ENCODE measurements at places on chromosomes 1 and 21.

DNA sequence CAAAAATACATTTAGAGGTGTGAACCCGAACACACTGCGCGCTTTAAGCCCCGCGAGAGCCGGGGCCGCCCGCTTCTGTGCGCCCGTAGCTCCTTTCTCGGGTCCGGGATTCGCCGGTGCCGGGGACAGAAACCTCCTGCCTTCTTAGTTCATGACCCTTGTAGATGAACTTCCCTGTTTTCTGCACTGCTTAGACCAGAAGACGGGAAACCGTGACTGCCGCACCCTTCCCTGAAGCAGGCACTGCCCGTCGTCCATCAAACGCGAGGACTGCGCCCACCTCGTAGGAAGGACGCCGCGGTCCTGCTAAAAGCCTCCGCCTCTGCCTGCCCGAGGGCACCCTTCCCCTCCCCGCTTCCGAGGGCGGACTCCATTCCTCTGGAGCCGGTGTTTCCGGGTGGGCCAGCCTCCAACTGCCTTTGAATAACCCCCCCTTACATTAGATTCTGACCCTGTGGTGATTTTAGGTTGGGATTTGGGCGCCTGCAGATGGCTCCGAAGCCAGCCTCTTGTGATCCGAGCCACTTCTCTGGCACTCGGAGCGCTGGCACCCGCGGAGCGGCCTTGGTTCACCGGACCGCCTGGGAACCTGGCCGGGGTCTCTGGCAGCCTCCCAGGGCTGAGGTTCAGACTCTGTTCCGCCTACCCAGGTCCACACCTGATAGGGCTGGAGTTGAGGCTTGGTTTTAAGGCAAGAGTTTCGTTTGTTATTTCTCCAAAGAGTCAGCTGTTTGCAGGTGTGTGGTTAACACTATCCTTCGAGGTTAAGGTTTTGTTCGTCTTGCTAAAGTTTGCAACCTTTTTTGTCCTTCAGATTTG lies 1.2 kb upstream of the PTTG1IP start:
- DNase-seq, result no peak

DNA sequence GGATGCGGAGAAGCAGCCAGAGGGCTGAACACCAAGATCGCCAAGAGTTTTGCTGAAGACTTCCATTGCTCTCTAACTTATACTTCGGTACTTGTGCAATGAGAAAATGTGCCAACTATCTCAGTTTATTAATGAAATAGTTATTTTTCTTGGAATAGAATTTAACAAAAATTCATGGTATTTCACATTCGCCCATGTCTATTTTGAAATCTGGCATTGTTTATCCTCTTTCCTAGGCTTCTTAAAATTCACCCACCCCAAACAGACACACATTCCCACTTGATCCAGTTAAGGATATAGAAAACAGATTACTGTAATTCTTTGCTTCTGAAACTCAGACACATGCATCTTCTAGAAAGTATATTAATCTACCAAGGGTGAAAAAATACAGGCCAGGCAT lies 56.3 kb upstream of the ADAMTS5 start:
- no peak for DNase-seq

DNA sequence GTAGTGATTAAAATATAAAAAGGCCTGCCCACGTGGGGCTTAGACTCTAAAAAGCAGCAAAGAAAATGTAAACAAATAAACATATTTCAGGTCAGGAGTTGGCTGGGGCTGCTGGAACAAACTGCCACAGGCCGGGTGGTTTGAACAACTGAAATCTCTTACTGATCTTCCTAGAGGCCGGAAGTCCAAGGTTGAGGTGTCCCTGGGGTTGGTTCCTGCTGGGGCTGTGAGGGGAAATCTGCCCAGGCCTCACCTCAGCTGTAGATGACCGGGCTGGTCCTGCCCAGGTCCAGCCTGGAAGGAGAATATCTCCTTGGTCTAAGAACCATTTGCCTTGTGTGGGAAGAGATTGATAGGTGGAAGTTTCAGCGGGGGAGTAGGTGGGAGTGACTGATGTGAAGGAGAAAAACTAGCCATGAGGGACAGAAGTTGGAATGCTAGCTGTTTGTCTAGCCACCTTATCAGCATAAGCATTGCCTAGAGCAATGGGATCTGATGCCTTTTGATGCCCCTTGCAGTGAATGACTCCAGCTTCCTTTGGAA lies 221.1 kb downstream of the DYRK1A start:
- no peak for DNase-seq

GRCh38 chr1:3741566-3742438 lies 10.4 kb upstream of the CCDC27 start:
- DNase-seq, result no peak

DNA sequence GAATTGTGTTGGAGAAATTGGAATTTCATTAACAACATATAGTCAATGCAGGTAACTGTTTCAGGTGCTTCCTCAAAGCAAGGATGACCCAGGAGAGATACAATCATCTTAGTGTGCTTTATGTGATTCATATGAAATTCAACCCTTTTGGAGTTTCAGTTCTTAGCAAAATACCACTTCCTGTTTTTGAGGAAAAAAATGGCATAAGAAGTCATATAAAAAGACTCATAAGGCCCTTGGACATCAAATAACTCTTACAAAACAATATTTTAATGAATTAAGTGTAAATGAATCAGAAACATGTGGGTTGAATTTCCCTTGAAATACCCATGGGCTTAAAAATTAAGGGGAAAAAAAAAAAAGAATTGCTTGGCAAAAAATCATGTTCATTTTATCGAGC lies 926.6 kb downstream of the LTN1 start:
- no peak for DNase-seq

- no peak for DNase-seq
Observed at GRCh38 chr1:109765896-109766615, 2.3 kb upstream of the EPS8L3 start.

DNA sequence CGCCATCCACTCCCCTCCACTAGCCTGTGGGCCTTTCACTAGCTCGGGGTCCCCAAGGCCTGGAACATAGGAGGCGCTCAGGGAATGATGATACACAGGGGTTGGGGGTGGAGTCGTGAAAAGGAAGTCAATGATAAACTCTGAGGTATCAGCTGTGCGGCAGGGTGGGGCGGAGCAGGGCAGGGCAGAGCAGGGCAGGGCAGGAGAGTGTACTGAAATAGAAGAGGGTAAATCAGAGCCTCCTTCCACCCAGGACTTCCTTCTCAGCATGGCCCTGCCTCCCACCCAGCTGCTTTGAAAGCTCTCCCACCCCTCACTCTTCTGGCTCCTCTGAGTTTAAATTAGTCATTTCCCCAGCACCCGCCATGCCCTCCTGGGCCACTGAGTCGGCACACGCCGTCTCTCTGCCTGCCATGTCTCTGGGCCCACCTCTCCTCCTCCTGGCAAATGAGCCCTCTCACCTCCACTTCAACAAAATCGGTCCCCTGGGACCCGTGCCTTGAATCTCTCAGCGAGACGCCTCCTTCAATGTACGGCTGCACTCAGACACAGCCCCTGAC lies 16.9 kb downstream of the CAPZB start:
- DNase-seq, result no peak

All from left kidney (tissue), 8 donors.